ENCODE measurements at places on chromosomes 7 and 10. TPM values are rescaled to one million over a fixed set of nuclear protein-coding genes. Genes with fewer than 3 reads are reported as not detected.

Gene ZPBP
- 92.2 TPM for total RNA-seq

Gene SAP25
- 29.9 TPM for total RNA-seq

Gene VWC2
- 0.19 TPM for total RNA-seq

GRCh38 chr10:117535298-117536071 lies 7.1 kb upstream of the EMX2 start:
- DNase-seq: no peak

DNA sequence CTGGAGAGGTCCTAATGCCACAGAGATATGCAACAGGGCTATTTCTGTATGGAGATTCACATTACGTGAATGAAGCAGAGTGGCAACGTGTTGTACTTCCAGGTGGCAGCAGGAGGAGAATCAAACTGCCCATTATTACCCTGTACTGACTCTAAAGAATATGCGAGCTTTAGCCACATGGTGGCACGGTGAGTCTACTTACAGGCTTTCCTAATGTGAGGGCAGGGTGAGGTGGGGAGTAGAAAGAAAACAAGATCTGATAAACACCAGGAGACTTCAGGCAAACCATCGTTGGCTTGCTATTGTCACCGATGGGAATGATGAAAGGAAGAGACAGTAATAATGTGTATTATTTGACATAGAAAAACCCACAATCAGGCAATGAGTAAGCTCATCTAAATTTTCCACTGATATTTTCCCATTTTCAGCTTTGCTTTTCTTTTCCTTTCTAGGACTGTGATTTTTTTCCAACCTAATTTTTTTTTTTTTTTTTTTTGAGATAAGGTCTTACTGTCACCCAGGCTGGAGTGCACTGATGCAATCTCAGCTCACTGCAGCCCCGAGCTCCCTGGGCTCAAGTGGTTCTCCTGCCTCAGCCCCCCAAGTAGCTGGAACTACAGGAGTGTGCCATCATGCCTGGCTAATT lies 164.3 kb downstream of the BTAF1 start:
- DNase-seq: peak; percentile 83

DNA sequence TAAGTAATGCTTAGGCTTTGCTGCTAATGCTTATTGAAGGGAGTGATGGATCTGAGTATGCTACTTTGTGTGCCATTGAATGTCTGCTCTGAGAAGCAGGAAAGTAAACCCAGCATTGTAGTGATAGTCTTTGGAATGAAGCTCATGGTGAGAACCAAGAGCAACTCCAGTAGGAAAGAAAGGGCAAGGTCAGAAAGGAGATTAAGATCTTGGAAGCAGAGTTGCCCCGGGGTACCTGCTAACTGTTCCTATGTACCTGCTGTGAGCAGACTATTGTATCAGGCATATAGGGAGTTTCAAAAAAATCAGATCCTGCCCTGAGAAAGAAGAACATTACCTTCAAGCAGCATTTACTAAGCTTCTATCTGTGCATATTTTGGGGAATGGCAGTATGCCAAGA lies 54.5 kb upstream of the AASS start:
- DNase-seq: no peak

- no peak for DNase-seq
Observed at GRCh38 chr10:132488231-132488821, 49.3 kb upstream of the INPP5A start.

- DNase-seq: no peak
Observed at GRCh38 chr7:13240349-13240748, 552.9 kb downstream of the ARL4A start.

DNA sequence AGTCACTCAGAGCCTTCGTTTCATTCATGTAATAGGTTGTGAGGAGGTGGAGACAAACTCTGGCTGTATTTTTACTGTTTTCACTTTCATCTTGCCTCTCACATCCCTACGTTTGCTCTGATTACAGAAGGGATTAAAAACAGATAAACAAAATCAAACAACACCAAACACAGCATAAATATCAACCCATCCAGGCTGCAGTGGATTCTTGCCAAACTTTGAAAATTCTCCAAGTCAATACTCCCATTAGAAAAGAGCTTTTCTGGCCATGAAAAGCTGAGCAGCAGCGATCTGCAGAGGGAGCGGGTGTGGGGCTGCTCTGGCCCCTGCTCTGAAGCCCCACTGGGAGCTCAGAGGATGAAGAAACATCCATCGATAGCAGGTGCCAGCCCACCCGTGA lies 283.2 kb downstream of the WDR37 start:
- DNase-seq: no peak

- peak; percentile 56 for DNase-seq
Observed at GRCh38 chr10:75782463-75783248, 351.2 kb downstream of the LRMDA start.

All from testis (tissue), 5 donors.